SJCRH30 (cell line): ENCODE measurements at places on chromosomes 11 and 22.

- no peak for DNase-seq
Observed at GRCh38 chr11:45530111-45530510, 135.3 kb downstream of the CHST1 start.

DNA sequence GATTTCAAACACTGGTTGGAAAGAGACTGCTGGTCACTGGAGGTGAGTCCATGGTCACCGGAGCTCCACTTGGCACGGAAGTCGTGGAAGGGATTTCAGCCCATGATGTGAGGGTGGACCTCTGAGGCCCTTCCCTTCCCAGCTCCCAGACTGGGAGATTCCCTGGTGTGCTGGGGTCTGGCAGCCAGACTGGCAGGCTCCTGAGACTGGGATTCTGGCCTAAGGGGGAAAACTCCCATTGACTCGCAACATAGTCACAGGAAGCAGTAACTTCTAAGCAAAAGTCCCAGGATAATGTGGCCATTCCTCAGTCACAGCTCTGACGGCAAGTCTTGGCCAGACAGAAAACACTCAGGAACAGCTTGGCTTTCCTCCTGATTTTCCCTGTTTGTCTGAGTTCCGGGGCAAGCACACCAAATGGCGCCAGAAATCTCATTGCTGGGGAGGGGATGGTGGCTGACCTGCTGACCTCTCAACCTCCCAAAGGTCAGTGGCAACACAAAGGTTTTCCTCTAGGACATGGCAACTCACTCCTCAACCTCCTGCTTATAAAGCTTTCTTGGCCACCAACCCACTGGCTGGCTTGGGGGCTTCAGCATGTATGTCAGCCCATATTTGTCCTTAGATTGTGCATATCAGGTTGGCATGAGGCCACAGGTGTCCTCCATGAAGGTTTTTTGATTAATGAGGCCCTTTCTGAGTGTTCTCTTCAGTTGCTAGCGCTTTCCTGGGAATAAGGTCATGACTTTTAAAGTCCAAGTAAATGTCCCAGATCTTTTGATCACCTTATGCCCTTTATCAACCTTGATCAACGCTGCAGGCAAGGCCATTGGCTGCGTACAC is 99.5 kb downstream of the CCDC81 start:
- no peak for DNase-seq

GRCh38 chr11:115300660-115301428 is 203.4 kb downstream of the CADM1 start:
- no peak for DNase-seq

DNA sequence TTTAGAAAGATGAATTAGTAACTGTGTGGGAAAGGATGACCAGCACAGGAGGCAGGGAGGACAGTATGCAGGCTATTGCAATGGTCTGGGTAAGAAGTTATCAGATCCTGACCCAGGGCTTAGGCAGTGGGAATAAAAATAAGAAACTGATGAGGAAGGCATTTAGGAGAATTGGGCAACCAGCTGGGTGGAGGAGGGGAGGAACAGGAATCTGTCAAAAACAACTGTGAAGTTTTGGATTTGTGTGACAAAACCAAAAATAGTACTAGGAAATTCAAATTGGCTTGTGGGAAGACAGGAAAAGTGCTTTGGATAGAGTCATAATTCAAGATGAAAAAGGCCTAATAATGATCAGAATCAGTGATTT is 27.9 kb downstream of the MMP13 start:
- no peak for DNase-seq

DNA sequence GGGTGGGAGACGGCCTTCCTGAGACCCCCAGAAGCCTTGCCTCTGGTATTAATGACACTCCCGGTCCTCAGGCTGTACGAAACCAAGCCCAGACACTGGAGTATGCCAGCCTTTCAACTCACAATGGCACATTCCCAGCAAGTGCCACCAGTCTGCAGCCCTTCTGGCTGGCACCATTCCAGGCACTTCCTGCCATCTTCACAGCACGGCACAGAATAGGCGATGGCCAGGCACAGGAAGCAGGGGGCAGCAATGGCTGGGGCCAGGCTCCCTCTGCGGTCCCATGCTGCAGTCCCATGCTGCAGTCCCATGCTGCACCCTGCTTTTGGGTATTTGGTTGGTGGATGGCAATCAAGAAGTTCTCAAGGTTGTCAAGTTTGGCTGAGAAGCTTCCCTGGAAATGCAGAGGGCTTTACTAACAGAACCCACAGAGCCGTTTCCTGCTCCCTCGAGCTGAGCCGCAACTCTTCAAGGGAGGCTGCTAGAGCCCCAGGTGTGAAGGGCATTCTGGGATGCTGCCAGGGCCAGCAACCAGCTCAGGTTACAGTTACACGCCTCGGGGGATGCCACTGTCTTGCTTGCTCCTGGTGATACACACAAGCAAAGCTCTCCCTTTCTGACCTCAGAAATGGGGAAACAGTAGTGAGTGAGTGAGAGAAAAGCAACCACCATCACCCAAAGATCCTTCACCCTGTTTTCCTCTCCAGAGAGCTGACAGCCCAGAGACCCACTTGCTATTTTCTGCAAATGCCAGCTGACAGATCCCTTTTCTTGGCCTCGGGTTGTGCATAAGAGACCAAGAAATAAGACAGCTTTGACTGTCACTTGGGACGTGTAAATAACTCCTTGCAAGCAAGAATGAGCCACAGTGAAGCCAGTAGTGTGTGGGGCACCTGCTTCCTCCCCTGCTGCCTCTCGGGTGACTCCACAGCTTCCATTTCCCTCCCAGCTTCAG is 23.9 kb downstream of the LRFN4 start:
- peak; percentile 49 for DNase-seq

GRCh38 chr11:113363996-113364641 is 23.5 kb upstream of the ANKK1 start:
- no peak for DNase-seq

GRCh38 chr11:57456960-57457642 is 3.2 kb upstream of the RTN4RL2 start:
- peak; percentile 89 for DNase-seq

- DNase-seq: no peak
Observed at GRCh38 chr11:119741369-119742262, 12.6 kb upstream of the NECTIN1 start.

DNA sequence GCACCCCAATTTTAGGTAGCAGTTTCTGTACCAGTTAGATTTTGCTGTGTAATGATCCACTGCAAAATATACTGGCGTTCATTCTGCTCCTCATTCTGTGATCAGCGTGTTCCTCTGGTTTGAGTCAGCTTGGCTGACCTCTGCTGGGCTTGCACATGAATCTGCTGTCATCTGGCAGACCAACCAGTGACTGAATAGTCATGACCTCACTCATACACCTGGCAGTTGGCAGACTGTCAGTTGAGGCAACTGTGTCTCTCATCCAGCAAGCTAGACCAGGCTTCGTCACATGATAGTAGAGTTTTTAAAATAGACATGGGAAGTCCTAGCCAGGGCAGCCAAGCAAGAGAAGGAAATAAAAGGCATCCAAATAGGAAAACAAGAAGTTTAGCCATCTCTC is 316.3 kb upstream of the LARGE1 start:
- DNase-seq: no peak

GRCh38 chr11:118088531-118088930 is 1.8 kb upstream of the SMIM35 start:
- DNase-seq: no peak

GRCh38 chr11:13346470-13346869 is 68.9 kb downstream of the BMAL1 start:
- DNase-seq: no peak

DNA sequence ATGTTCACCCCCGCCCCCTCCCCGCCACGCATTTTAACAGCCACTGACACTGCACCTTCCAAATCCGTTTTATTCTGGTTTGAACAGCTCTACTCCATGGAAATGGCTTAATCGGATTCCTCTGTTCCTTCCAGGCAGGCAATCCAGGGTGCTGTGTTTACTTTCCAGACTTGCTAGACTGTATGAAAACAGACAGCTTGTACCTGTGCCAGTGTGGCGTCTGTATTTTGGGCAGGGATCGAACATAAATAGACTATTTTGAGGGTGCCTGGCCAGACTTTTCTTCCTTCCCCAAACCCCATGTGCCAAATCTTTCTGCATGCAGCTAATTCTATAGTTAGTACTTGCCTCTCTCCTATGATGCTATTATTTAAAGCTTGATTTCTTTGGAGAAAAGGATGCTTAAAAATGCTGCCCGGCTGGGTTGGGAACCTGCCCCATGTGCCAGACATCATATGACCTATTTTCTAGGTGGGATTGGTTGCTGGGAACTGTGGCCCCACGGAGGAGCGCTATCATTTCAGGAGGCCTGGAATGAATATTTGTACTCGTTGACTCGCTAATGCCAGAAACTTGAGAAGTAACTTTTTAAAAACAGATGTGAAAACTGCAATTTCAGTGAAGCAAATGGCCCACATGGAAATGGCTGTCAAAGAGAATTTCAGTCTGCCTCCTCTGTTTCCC is 814.8 kb downstream of the BRD1 start:
- DNase-seq: no peak

DNA sequence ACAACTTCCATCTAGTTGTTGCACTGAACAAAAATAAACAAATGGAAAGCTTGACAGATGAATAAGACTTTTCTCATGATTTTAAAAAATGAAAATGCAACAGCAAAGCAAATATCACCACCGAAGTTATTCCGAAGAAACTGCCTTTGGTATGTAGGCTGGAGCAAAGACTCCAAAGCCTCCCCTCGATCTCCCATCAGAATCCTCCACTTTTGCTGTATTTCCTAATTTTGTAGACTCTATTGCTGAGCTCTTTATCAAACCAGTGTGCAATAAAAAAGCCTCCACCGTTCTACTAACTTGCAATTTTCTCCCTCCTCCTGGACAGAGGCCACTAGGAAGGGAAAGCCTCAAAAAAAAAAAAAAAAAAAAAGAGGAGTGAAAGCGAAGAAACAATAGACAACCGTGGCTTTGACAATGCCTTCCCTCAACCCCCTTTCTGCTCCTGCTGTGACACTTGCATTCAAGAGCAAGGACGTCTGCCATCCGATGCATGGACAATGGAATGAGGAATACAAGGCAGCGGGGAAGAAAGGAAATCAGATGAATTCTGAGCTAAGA is 190.9 kb upstream of the BLID start:
- DNase-seq: no peak

- no peak for DNase-seq
Observed at GRCh38 chr22:47580121-47580520, 817.7 kb downstream of the TBC1D22A start.

DNA sequence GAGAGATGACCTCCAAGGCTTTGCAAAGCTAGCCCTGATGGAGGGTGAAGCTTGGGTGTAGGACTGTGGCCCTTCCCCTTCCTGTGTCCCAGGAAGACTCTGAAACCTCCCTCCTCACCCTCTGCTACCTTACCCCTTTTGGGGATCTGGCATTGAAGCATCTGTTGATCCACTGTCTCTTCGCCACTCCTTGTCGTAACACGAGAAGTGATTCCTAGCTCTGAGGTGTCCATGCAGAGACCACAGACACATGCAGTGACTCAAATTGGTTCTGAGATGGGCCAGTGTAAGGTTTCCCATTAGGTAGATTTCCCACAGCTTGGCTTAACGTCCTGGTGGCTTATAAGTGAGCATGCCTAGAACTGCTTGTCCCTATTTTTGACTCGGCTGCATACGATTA is 101.4 kb downstream of the ZBTB16 start:
- peak; percentile 4 for DNase-seq

DNA sequence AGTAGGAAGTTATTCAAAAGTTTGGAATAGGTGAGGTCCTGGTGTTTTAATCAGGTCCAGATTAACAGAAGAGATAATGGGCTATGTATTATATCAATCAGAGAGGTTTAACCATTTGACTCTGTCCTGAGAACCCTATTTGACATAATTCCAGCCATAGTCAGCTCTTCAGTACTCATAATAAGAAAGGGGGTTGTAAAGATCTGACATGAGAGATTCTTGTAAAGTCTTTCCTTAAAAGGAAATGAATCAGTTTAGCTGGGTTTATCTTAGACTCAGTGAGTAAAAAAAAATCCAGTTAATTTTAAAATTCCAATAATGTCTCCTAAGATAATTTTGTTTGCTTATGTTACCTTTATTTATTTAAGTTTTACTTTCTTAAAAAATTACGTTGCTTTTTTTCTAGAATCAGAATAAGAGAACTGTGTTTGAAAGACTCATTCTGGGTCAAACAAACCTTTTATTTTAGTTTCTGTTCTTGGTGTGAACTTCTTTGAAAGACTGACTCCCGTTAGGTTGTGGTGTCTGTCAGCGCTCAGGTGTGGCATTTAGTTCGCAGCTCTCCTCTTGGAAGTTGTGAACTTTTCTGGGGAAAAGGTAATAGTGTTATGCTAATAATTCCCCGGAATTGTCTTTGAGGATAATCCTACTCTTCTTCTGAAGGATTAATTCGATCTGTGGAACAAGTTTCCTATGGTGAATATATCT is 20.5 kb downstream of the NUCB2 start:
- DNase-seq: no peak

DNA sequence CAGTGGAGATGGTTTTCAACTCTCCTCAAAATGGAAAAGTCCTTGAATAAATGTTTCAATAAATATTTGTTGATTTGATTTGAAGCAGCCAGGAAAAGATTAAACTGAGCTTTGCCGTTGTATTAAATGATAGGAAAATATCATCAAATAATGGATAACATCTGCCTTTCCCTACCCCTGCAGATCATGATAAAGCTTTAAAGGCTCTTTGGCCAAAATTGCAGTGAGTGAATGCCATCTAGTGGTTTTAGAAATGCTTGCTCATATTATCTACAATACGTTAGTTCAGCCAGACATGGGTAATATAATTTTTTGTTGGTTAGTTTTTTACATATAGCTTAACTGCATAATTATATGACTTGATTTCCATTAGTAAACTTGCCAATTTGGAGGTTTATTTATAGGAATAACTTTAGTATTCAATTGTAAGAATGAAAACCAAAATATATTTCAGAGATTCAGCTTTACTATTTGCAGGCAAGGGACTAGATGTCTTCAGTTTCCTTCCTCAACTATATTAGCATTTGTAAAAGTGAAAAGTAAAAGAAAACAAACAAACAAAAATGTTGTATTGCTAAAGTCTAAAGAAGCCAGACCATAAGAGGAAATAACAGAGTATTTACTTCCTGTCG is 159.2 kb downstream of the MSANTD4 start:
- DNase-seq: no peak

DNA sequence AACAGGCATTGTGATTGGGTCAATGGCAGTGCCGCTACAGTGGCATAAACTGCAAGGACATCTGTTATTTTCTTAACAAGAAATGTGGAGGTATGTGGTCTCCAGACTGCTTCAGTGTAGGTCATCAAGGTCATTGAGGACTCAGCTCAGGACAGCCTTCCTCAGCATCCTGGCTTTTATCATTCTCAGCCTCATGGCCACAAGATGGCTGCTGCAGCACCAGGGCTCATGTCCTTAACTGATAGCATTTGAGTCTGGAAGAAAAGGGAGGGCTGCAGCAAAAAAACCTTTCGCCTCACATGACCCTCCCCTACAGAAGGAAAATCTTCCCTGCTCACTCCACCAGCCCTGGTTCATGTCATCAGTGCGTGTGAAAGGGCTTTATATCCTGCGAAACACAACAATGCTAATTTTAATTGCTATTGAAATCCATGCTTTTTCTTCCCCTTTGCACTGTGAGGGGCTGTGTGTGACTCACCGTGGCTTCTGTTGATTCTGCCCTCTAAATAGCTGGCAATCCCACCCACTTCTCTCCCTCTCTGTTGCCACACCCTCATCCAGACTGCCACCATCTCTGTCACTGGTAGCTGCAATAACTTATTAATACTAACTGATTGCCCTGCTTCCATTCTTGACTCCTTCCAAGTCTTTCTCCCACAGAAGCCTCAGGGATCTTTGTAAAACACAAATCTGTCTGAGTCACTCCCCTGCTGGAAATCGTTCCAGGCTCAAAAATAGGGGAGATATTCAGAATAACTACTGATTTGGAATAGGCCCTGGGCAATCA is 43.8 kb downstream of the CHRDL2 start:
- DNase-seq: no peak
